Endodermal cell (in vitro differentiated cells): ENCODE measurements at places on chromosomes 1 and 21. TPM values are rescaled to one million over a fixed set of nuclear protein-coding genes. Genes with fewer than 3 reads are reported as not detected.

DCST1 gene
- total RNA-seq, result not detected in 2 replicates

AIM2 gene
- 2.0 and 2.6 TPM in 2 replicates for total RNA-seq

CAMTA1 gene
- 123 and 129 TPM in 2 replicates for total RNA-seq

FMO1 gene
- not detected in 2 replicates for total RNA-seq

LHX8 gene
- not detected in 2 replicates for total RNA-seq

OR14C36 gene
- not detected in 2 replicates for total RNA-seq

MACO1 gene
- total RNA-seq, result 14.1 and 17.0 TPM in 2 replicates

FAM229A gene
- 6.8 to 8.7 TPM (median 8.4 TPM) in 3 replicates for total RNA-seq

OR2AK2 gene
- total RNA-seq, result not detected in 3 replicates

SERINC2 gene
- 35.1 to 39.9 TPM (median 36.0 TPM) in 3 replicates for total RNA-seq
